ENCODE measurements at places on chromosomes 6 and 20.

DNA sequence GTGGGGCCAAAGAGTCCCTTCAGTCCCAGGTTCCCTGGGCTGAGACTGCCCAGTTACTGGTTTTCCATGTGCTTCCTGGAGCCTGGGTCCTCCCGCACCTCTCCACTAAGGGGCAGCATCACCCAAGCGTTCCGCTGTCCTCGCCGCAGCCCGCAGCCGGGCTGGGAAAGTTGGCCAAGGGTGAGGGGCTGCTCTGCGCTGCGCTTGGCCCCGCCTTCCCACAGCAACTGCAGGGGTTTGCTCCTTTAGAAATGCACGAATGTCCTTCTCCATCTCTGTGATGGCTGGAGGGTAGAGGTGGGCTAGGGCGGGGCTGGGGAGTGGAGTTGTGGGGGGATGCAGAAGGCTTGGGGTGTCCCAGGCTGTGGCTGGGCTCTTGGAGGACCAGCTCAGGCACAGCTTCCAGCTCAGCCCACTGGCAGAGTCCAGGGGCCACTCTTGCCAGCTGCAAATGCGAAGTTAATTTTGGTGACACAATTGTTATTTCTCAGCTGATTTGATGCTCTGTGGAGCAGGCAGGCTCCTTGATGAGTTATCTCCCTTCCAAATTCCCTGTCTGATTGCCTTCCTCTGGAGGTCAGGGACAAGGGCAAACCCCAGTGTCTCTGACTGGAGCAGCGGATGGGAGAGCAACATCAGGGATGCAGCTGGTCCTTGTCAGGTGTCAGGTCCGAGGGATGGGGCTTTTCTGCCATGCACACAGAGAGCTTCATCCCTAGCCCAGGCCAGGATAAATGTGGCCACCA, 63.2 kb downstream of the NOL4L start:
- no peak for DNase-seq

DNA sequence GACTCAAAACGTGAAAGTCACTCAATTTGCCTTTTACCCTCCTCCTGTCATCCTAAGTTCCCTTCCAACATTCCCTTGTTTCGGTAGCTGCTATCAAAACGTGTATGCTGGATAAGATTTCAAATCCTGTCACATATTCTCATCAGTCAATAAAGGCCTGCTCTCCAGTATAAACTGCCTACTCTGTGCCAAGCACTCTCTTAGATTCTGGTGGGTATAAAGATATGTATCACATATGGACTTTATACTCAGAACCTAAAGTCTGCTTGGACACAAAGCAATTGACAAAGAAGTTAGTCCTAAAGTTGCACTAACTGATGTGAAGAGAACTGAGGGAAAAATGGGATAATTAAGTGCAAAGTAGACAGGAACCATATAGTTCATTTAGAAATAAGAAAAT, 476.6 kb upstream of the MARCKS start:
- no peak for DNase-seq

DNA sequence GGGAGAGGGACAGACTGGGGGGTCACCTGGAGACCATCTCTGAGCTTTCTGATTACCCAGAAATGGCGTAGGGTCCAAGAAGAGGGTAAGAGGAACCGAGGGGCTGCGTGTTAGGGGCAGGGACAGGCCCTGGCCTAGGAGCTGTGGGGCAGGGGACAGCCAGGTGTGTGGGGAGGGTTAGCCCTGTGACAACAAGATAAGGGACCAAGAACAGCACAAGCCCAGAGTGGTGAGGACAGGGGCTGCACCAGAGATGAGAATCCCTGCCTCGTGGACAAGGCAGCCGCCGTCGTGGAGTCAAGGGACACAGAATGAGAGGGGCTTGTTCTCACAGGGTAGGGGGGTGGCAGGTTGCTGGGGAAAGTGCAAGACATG, 449 bp upstream of the AVP start:
- no peak for DNase-seq

- DNase-seq = no peak
Observed at GRCh38 chr6:128099571-128100197, 198.8 kb upstream of the THEMIS start.

GRCh38 chr20:57265336-57265996, 975 bp downstream of the BMP7 start:
- no peak for DNase-seq

- no peak for DNase-seq
Observed at GRCh38 chr6:165804331-165805066, 141.5 kb upstream of the PDE10A start.

- DNase-seq = no peak
Observed at GRCh38 chr20:59772931-59773913, 160.2 kb downstream of the SYCP2 start.

DNA sequence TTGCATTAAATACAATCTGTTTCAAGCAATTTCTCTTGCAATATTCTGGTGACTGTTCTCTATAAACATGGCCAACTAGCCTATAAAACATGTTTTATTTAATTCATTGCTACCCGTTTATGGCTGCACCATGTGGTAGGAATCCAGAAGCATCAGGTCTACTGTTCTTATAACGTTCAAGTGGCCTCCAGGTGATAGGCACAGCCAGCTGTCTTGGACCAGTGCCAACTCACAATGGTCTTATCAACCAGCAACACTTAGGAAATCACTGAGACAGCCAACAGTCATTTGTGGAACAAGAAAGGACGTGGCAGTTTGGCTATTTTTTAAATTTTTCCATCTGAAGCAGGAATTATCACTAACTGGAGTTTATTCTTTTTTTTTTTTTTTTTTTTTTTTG, 193.6 kb downstream of the NKAIN2 start:
- no peak for DNase-seq

DNA sequence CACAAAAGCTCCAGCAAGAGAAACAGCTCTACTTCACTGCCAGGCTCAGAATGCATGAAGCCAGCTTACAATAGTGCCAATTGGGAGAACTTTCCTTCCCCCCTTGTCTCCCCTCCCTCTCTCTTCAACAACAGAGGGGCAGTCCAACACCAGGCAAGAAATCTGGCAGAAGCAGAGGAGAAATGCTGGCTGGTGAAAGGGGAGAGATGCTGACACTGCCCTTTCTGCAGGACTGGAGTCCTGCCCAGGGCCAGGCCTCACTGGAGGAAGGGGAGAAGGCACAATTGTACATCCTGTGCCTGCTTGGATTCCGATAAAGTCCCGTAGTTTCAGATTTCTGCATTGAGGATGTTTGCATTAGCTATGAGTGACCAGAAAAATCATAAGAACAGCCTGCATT, 148.6 kb downstream of the LRRC1 start:
- DNase-seq = no peak

DNA sequence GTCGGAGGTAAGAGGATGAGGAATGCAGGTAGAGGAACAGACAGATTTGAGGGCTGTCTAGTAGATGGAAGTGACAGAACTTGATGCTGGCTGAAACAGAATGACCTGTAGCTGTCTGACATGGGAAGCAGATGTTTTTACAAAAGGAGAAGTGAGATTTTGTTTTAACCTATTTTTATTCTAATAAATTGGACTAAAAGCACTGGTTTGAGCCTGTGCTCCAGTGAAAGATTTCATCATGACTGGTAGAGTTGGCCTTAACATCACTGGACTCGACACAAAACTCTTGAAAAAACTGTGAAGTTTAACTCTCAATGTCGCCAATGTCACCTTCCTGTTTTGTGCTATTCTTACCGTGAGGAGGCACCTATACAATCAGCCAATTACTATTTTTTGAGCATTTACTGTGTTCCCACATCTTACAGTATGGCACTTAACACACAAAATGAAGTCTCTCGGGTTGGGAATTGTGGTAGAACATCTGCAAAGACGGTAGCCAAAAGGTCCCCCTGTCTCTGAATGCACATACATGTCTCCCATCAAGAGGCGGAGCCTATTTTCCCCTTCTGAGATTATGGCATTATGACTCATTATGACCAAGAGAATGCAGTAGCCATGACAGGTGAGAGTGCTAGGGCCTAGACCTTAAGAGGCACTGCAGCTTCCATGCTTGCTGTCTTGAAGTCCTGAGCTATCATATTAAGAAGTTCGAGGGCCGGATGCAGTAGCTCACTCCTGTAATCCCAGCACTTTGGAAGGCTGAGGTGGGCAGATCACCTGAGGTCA, 93.2 kb downstream of the FOXF2 start:
- DNase-seq = no peak

DNA sequence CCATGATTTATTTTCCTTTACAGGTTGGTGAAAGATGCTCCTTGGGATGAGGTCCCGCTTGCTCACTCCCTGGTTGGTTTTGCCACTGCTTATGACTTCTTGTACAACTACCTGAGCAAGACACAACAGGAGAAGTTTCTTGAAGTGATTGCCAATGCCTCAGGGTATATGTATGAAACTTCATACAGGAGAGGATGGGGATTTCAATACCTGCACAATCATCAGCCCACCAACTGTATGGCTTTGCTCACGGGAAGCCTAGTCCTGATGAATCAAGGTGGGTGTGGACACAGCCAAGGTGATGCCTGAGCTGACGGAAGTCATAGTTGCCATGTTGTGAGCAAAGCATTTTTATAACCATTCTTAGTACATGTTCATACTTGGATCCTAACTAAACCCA, 34.6 kb upstream of the CALHM6 start:
- no peak for DNase-seq

GRCh38 chr6:98779618-98780017, 54.8 kb upstream of the POU3F2 start:
- no peak for DNase-seq

GRCh38 chr6:131792091-131792496, 15.7 kb upstream of the ENPP1 start:
- no peak for DNase-seq

DNA sequence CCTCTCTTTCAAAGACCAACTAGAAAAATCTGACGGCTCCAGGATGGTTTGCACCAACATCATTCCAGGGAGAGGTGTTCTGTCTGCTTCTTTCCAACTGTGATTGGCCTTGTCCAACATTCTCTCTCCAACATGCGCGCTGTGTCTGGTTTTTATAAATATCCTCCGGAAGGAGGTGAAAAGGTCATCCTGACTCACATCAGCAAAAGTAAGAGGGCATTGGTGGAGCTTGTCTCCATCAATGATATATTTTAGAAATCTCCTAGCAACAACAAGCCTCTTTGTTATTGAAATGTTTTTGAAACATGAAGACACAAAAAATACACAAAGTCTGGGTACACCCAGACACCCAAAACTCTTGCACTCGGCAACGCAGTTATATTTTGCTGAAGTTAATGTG, 475.3 kb upstream of the JARID2 start:
- DNase-seq = no peak

GRCh38 chr20:11941593-11942246, 24.0 kb downstream of the BTBD3 start:
- DNase-seq = no peak

DNA sequence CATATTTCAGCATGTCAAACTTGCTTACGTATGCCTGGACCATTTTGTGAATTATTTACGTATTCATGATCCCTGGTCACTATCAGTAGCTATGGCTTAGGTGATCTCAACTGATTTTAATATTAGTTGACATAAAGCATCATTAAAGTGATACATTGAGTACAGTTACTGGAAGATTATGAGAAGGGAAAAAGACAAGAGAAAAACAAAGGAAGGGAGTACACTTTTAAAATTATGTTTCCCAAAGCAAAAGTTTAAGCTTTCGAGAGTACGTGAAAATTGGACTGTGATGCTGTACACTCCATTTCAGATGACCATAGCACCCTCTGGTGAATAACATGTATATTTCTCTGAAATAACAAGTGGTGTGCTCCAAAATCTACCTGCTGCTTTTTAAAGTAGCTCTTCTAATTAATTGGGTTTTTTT, 215.0 kb upstream of the HSF2 start:
- DNase-seq = no peak

- no peak for DNase-seq
Observed at GRCh38 chr6:157728183-157728881, 94.7 kb upstream of the SNX9 start.

- DNase-seq = no peak
Observed at GRCh38 chr6:3453413-3454272, 3.2 kb downstream of the SLC22A23 start.

- DNase-seq = no peak
Observed at GRCh38 chr20:40568200-40568599, 120.8 kb downstream of the MAFB start.

GRCh38 chr6:139037490-139037889, 8.9 kb downstream of the ABRACL start:
- peak; percentile 76 for DNase-seq

DNA sequence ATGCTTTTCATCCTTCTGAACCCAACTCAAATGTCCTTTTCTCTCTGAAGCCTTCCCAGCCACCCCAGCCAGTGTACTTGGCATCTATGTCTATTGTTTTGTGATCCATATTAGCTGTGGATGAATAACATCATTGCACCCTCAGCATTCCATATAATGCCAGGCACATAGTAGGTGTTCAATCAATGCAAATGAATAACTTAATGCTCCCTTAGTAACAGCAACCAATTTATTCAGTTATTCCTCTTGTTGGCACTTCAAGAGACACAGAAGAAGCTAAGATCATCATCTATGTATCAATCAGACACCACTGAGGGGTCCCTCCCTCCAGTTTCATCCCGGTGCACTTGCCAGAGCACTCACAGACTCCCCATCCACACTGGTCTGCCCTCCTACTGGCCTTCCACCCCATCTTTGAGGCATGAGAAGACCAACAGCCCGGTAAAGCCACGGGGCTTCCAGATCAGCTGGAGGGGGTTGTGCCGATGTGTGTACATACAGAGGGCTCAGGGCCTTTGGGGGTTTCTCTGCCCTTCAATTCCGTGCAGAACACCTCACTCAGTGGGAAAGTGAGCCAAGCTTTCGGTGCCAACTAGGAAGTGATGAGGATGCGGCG, 2.4 kb upstream of the TAF8 start:
- DNase-seq = no peak

GRCh38 chr6:119658917-119659316, 309.4 kb upstream of the MAN1A1 start:
- DNase-seq = no peak

DNA sequence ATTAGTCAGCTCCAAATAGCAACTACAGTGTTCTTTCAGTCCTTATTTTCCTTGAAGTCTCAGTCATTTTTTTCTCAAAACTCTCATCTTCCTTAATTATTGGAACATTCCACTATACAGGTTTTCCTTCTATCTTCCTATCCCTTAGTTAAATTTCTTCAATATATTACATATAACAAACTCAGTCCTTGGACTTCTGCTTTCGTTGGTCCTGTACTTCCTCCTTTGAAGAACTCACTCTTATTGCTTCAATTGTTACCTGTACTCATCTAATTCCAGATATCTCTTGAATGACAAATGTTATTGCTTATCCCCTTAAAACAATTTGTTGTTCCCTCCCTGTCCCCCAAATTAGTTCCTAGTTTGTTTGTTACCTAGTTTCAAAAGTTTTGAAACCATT, 67.7 kb upstream of the NOTCH4 start:
- no peak for DNase-seq

- no peak for DNase-seq
Observed at GRCh38 chr20:10553326-10553984, 118.3 kb downstream of the SLX4IP start.

DNA sequence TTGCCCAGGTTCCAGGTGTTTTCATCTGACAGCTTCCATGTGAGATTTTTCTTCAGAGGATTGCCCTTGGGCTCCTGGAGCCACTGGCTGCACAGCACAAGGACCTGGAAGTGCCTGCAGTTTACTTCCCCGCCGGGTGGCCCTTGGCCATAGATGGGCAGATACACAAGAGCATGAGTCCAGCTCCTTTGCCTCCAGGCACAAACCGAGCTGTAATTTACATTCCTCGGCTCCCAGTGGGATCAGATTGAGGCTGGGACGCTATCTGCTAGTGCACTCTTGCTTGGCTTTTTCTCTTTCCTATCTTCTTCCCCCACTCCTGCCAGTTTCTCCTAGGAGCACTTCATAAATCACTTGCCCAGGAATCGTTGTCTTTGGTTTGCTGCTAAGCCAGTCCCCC, 85.4 kb upstream of the RALY start:
- DNase-seq = no peak
